GM13977 (cell line): ENCODE measurements at places on chromosomes 6 and 20.

DNA sequence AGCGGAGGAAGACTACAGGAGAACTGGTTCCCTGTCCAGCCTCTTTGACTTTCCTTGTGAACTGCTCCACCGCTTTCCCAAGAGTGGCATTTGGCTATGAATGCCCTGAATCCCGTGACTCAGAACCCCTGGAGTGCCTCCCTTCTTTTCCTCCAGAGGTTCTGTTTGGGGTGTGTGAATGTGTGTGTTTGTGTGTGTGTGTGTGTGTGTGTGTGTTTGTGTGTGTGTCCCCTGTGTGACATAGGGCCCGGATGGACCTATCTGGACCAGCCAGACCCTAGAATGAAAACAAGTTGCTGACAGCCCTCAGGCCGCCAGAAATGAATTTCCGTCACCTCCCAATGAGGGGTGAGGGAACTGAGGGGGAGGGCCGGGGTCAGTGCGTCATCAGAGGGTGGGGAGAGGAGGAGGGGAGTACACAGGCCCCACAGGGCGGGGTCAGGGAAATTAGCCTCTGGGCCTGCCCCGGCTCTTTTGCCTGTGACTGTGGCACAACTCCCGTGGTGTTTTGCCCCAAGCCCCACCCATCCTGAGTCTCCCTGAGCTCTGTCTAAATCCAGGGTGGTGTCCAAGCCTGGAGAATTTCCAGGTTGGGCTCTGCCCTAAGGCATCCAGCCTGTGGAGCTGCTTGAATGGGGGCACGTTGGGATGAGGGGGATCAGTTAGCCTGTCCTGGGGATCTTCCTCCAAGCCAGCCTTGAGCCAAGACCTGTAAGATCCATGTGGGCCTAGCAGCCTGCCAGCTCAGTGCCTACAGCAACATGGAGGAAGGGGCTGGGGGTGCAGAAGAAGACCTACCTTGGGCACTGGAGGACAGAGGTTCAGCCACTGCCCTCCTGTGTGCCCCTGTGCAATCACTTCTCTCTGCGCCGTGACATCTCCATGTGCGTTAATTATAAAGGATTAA is 15.2 kb upstream of the MRPS18A start:
- peak; percentile 34 for DNase-seq

GRCh38 chr6:133759524-133759923 is 129.4 kb upstream of the TCF21 start:
- DNase-seq: no peak

GRCh38 chr6:69948479-69949114 is 82.2 kb downstream of the COL19A1 start:
- no peak for DNase-seq

DNA sequence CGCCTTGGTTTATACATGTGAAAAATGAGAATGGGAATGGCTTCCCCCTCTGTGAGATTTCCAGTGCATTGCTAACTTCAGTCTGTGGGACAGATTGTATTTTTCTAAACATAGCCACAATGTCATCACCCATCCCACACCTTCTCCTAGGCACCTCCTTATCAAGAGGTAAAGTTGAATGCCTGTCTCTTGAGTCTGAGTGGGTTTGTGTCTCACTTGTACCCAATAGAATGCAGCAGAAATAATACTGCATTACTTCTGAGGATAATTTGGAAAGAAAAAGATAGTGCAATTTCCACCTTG is 27.9 kb downstream of the RIN2 start:
- no peak for DNase-seq

- DNase-seq: no peak
These were observed 92.1 kb upstream of the EMILIN3 start for GRCh38 chr20:41458761-41459160.

DNA sequence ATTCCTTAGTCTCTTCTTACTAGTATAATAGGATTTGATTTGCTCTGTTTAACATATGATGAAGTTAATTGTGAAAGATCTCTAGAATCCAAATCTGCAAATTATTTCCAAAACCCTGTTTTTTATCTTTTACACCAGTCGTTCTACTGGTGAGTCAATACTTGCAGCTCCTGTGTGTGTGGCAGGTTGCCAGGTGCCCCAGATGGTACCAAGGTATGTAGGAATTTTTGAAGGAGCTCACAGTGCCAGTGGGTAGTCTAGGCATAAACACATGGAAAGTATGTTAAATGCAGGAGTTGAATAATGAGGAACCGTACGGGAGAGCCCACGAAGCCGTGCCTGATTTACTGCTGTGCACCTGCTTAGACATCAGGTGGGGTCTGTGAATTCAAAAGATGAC is 192.2 kb downstream of the FARS2 start:
- DNase-seq: no peak

GRCh38 chr6:30670760-30671527 is 1.9 kb downstream of the DHX16 start:
- DNase-seq: no peak

GRCh38 chr6:134997133-134997995 is 47.5 kb upstream of the ALDH8A1 start:
- DNase-seq: no peak

GRCh38 chr20:5268449-5268848 is 48.3 kb downstream of the PROKR2 start:
- DNase-seq: no peak

- DNase-seq: no peak
These were observed 8.5 kb downstream of the LRRC1 start for GRCh38 chr6:53803081-53803860.

DNA sequence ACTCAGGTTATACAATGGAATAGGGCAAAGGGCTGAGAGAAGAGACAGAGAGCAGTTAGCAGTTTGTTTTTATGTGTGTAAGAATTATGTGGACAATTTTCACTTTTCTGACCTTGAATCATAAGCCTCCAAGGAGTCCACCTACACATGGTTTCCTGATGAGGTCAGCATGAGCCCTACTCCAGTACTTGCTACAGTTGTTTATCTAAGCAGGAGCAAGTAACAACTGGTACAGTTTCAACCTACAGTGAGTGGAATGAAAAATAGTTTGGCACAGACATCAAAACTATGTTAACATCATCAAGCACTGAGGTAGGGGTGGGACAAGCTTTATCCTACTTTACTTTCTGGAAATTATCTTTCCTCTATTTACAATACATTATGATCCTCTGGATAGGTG is 426.7 kb upstream of the ID4 start:
- DNase-seq: no peak

- no peak for DNase-seq
These were observed 28.7 kb downstream of the GNAS start for GRCh38 chr20:58880994-58881752.

GRCh38 chr6:80331974-80332373 is 225.5 kb downstream of the BCKDHB start:
- DNase-seq: no peak

GRCh38 chr20:53982624-53983023 is 87.8 kb downstream of the BCAS1 start:
- DNase-seq: no peak

DNA sequence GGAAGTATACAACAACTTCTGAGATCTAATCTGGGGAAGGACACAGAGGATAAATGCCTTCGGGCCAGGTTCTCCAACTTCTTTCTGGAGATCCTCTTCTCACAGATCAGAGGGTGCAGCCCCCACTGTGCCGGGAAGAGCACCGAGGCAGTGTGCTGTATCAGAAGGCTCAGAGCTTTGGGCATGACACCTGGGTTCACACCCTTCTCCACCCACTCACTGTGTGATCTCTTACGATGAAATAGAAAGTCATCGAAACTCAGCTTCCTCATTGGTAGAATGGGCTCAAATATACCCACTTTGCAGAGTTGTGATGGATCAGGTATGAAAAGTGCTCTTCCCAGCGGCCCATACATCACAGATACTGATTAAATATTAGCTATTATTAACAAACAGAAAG is 347.5 kb upstream of the SOX4 start:
- no peak for DNase-seq

- DNase-seq: peak; percentile 55
These were observed at the start of gene SNAP25 for GRCh38 chr20:10218536-10219451. Gene SNAP25 (plus strand): TSS chr20:10218830. CDS start chr20:10275492, 56,662 bp downstream.

DNA sequence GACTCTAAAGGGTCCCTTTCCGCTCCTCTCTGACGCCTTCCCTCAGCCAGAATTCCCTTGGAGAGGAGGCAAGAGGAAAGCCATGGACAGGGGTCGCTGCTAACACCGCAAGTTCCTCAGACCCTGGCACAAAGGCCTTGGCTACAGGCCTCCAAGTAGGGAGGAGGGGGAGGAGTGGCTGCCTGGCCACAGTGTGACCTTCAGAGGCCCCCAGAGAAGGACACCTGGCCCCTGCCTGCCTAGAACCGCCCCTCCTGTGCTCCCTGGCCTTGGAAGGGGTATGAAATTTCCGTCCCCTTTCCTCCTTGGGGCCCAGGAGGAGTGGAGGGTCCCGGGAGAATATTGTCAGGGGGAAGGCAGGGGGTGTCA is 2.7 kb downstream of the VEGFA start:
- DNase-seq: no peak

GRCh38 chr6:42269553-42269952 is 51.9 kb upstream of the MRPS10 start:
- DNase-seq: peak; percentile 84
